ENCODE measurements at places on chromosomes 7 and 10.

DNA sequence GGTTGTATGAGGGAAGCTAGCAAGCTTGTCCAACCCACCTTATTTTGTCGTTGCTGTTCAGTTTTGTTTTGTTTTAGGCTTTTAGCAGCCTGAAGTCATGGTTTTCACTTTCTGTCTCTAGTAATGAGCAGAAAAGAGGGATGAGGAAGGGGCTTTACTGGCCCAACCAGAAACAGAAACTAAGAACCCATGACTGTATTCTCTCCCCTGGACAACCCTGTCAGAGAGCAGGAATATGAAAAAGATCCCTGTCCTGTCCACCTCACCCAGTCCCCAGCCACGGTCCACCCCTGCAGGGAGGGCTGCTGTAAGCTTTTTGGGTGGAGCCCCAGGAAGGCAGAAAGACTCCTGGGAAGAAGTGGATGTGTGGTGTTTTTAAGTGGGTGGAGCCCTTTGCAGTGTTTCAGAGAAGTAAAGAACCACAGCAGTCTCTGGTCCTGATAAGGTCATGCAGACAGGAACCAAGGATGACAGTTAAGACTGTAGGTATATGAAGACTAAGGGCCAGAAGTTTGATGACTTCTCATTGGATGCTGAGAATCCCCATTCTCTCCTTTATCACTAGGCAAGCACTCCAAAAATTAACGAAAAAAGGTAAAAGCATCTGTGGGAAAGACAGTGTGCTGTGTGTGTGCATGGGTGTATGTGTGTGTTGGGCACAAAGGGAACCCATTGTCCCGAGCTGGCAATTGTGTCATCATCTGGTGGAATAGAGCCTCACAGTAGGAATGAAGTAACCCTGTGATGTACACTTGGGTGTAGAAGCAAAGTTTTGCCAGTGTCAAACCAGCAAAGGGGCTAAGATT lies 13.8 kb downstream of the MRPL32 start:
- no peak for DNase-seq

DNA sequence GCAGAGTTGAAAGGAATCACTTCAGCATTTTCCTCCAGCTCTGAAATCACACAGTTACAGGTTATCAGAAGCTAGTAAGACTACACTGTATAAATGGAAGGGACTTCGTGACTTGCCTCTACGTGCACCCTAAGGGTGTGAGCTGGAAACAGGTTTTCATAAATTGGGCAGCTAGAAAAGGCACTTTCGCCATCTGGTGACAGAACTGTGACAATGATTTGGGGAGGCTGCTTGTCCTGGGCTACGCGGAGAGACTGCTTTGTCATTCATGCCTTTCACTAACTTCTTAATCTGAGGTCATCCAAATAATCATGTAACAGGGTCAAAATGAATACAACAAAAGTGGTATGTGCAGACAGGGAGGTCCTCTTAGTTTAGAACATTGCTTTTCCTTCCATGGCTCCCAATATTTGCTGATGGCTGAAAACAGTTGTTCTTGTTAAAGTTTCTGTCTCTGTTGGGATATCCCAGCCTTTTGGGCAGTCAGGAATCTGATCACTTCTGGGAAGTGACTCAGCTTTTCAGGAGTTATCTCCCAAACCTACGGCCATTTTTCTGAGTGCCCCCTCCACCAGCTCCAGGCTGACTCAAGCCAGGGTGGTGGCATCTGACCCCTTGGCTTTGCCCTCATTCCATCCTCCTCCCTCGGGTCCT lies 17.8 kb downstream of the VWC2 start:
- no peak for DNase-seq

DNA sequence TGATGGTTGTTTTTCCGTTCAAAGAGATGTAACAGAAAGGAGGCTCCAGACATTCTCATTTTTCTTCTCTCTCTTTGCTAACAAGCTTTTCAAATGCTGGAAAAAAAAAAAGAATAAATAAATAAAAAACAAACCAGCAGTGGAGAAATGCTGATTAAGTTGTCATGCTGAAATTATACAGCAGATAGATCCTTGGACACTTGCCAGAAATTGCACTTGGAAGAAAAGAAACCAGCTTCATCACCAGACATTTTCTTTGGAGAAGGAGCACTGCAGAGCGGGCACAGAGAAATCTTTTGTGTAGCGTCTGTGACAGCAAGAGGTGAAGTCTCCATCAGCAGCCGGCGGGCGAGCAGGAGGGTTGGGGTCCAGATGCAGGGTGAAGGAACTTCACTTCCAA lies 55.8 kb downstream of the CLRN3 start:
- no peak for DNase-seq

DNA sequence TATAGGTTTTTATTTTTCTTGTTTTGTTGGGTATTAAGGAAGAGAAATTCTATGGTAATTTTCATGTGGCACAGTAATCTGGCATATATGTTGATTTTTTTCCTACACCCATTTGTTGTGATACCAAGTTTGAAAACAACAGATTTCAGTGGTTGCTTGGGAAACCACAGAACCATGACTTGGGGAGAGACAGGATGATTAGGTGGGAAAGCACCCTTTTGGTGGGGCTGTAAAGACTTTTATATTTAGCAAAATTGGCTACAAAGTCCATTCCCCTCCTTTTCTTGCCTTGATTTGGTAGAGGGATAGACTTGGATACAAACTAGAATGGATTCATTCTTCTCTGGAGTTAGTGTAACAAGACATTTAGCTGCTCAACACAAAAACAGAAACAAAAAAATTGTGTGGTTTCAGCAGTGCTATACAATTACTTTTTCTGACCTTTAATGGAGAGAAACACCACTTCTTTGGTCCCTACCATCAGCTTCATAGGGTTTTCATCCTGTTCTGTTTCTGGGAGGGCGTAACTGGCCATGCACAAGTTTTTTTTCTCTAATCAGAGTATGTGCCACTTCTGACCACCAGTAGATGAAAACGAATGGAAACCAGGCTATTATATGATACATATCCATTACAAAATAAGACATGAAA lies 52.7 kb downstream of the FIGNL1 start:
- DNase-seq: peak; percentile 84

- no peak for DNase-seq
These were observed 50.0 kb upstream of the KMT2C start for GRCh38 chr7:152485826-152486225.

GRCh38 chr7:37970211-37970610 lies 49.8 kb downstream of the EPDR1 start:
- no peak for DNase-seq

DNA sequence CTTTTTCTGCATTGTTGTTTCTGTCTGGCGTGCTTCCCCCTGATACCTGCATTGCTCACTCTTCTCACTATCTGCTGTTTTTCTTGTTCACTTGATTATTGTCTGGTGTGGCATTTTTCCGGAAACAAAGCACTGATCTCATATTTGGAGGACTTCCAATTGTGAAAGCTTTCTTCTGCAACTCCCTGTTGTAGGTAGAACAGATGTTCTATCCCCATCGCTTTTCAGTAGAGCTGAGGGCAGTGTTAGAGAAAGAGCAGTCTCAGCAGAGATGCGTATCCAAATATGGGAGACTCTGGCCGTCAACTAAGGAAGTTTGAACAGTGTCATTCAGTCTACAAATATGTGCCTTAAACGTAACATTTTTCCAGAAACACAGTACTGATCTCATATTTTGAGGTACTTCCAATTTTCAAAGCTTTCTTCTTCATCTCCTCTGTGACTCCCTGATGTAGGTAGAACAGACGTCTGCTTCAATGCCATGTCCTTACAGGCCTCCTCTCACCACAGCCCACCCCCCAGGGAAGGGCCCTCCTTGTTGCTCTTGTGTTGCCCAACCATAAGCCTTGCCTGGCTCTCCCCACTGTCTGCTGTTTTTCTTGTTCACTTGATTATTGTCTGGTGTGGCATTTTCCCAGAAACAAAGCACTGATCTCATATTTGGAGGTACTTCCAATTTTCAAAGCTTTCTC lies 27.1 kb upstream of the GJD4 start:
- no peak for DNase-seq

- DNase-seq: no peak
These were observed 205.9 kb upstream of the SVIL start for GRCh38 chr10:29840516-29841276.

- no peak for DNase-seq
These were observed 44.0 kb downstream of the KLHDC10 start for GRCh38 chr7:130114374-130114773.

GRCh38 chr10:130398090-130398994 lies 262.2 kb downstream of the GLRX3 start:
- DNase-seq: no peak

GRCh38 chr7:50121286-50121685 lies 28.2 kb upstream of the ZPBP start:
- no peak for DNase-seq

DNA sequence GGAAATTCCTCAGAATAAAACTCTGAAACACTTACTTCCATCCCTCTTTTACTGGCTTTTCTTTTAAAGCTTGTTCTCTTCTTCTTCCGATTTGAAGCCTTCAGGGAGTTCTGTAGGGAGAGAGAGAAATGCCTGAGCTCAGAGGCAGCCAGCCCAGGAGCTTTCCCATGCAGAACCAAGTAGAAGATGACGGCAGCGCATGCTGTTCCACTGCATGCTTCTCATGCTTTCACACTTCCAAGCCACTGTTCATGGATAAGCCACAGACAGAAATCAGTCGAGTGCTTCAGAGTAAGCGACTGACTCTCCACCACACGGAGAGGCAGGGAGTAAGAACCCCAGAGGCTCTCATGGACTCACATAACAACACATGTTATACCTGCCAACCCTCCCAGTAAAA lies 237.3 kb downstream of the DGKI start:
- DNase-seq: no peak

- DNase-seq: no peak
These were observed 72.1 kb upstream of the TRIM24 start for GRCh38 chr7:138387755-138388475.

GRCh38 chr7:14018751-14019150 lies 29.3 kb upstream of the ETV1 start:
- DNase-seq: no peak
